H7 (cell line): ENCODE measurements at places on chromosomes 2 and 18. TPM values are rescaled to one million over a fixed set of nuclear protein-coding genes. Genes with fewer than 3 reads are reported as not detected.

GRCh38 chr2:187547353-187547979 is 6.8 kb downstream of the TFPI start:
- DNase-seq: no peak

DNA sequence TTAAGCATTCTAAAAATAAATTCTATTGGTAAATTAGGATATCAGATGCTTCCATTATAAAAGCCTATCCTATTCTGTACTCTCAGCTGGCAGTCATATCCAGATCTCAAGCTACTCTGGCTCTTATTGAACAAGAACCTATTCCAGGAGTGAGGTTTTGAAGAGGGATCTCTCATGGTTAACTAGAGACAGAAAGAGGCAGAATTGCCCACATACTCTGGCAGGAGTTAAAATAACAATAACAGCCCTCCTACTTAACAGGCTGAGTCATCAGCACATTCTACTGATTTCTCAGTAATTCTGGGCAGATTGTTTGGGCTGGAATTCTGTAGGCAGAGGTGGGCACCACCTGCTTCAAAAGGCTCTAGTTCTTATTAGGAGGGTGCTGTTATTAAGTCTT is 142.0 kb upstream of the UNC80 start:
- no peak for DNase-seq

DNA sequence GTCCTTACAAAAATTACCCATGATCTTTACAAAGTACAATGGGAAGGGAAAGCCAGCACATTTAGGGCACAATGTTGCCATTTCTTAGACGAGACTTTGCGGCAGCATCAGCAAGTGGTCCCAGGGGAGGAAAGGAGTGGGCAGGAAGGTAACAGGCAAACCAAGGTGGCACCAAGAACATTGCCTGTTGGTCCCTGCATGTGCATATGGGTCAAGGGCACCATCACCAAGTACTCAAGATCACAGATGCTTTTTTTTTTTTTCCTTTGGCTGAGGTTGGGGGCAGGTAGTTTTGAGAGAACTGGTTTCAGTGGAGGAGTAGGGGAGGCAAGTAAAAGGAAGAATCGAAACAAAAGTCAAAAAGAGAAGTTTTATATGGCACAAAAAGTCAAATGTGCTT is 752 bp upstream of the CYTIP start:
- no peak for DNase-seq

- no peak for DNase-seq
Measured at GRCh38 chr2:173117678-173118077, 42.0 kb downstream of the MAP3K20 start.

The RBKS gene
- 1.1 and 1.7 TPM in 2 replicates for total RNA-seq
